ENCODE measurements at places on chromosomes 5 and 9. TPM values are rescaled to one million over a fixed set of nuclear protein-coding genes. Genes with fewer than 3 reads are reported as not detected.

- DNase-seq = no peak
Measured at GRCh38 chr9:463455-464171, 248.9 kb downstream of the DOCK8 start.

DNA sequence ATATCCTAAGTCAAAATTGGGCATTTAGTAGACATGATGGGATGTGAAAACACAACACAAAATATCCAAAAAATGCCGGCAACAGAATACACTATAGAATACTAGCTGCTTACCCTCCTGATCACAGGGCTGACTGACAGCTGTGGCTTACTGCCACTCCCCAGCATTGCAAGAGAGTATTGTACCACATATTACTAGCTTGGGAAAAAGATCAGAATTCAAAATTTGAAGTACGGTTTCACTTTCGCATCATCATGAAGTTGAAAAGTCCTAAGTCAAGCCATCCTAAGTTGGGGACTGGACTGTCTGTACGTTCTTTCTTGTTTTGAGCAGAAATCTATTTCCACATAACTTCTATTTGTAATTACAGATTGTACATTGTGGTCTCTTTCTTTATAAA lies 851.4 kb downstream of the MAT2B start:
- DNase-seq = no peak

- no peak for DNase-seq
Measured at GRCh38 chr9:111997831-111998230, 101.2 kb downstream of the UGCG start.

DNA sequence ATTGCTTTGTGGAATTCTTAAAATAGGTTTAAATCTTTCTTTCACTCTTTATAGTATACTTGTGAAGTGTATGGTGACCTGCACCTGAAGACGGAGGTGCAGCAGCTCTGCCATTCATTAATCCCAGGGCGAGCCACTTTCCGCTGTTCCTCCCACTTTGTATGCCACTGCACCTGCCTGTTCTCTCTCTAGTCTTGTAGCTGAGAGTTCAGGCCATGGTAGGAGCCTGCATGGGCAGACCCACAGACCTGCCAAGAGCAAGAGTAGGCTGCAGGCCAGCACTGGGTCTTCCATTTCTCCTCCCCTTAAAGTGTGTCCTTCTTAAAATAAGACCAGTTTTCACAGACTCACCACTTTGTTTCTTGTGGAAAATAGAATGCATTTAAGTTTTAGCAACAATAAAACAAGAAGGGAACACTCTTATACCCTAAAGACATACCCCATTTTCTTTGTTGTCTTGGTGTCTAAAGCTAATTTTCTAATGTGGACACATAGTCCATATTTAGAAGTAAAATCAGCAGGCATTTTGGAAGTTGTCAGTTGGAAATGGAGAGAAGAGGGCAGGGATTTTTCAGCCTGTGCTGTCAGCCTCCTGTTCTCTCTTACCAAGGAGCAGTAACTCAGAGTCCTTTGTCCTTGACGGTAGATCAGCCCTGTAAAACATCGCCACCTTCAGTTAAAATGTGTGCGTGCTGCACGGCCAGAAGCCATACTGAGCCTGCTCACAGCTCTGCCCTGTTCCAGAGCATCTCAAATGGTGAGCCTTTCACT lies 103.2 kb downstream of the SNCAIP start:
- peak; percentile 31 for DNase-seq

- peak; percentile 20 for DNase-seq
Measured at GRCh38 chr5:1754531-1755220, 45.0 kb downstream of the MRPL36 start.

Gene TTC16
- total RNA-seq = 3.2 TPM

Gene PCDH12
- total RNA-seq = 5.8 TPM

- DNase-seq = no peak
Measured at GRCh38 chr5:177099422-177100093, 12.8 kb downstream of the FGFR4 start.

DNA sequence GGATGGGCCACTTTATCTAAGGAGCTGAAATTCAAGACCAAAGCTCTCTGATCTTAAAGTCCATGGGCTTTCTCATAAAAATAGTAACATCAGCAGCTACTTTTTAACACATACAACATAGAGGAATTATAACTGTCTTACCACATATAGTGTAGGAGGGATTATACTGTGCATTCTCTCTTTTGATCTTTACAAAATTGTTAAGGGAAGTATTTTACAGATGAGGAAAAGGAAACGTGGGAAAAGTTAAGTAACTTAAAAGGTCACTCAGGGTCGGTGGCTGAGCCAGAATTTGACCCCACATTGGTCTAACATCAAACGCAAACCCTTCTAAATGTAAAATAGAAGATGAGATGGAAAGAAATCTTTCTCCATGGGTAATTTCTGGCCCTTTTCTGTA lies 38.4 kb downstream of the ZNF608 start:
- DNase-seq = no peak

GRCh38 chr5:39654715-39655114 lies 229.9 kb upstream of the DAB2 start:
- DNase-seq = no peak

Gene SPATA31A3
- not detected for total RNA-seq

DNA sequence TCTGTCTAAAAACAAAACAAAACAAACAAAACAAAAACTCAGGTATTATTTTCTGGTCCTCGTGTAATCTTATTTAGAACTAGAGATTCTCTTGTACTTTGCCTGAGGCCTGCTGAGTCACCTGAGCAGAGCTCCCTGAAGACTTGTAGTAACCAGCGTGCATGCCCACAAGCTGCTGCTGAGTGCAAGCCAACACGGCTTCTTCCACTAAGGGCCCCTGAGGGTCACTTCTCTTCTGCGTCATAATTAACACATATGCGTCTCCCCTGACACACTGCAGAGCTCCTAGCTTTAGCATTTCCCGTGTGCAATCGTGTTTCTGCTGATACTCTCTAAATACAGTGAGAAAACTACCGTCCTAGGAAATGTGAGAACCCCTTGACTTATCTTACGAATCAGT lies 10.9 kb upstream of the NDFIP1 start:
- no peak for DNase-seq

- no peak for DNase-seq
Measured at GRCh38 chr9:95073918-95074317, 243.6 kb downstream of the FANCC start.

GRCh38 chr9:120410925-120411501 lies 169.0 kb downstream of the CDK5RAP2 start:
- DNase-seq = no peak

DNA sequence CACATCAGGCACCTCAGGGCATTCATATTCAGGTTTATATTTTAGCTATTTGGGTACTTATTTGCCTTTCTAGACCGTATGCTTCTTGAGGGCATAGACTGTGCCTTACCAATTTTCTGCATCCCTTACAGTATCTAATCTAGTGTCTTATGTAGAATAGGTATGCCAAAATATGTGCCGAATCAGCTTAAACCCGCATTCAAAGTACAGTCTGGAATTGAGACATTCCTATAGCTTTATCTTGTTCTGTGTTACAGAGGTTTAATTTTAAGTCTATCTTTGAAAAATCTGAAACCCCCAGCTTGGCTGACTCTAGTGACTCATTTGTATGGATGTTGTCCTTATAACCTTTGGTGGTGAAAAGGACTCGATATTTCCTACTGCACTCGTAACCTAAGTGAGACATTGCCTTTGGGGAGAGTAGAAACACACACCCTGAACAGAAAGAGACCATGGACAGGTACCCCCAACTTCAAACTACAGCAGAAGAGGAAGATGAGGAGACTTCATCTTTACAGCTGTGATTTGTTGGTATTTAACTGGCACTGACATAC lies 27.0 kb upstream of the TMOD1 start:
- DNase-seq = no peak

DNA sequence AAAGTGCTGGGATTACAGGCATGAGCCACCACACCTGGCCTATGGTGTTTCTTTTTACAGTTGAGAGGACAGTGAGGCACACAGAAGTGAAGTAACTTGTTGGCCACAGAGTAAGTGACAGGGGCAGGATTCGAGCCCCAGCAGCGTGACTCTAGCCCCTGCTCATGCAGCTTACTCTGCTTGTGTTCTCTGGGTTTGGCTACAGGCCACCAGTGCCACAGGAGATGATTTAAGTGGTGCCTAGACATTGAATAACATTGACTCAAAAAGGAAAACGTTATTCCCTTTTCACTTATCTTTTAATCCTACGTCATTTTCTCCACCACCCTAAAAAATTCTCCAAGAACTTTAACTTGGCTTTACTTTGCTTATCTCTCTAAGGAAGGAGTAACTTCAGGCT lies 61.4 kb downstream of the SNX24 start:
- no peak for DNase-seq

Gene PCDHAC2
- total RNA-seq = 18.1 TPM

DNA sequence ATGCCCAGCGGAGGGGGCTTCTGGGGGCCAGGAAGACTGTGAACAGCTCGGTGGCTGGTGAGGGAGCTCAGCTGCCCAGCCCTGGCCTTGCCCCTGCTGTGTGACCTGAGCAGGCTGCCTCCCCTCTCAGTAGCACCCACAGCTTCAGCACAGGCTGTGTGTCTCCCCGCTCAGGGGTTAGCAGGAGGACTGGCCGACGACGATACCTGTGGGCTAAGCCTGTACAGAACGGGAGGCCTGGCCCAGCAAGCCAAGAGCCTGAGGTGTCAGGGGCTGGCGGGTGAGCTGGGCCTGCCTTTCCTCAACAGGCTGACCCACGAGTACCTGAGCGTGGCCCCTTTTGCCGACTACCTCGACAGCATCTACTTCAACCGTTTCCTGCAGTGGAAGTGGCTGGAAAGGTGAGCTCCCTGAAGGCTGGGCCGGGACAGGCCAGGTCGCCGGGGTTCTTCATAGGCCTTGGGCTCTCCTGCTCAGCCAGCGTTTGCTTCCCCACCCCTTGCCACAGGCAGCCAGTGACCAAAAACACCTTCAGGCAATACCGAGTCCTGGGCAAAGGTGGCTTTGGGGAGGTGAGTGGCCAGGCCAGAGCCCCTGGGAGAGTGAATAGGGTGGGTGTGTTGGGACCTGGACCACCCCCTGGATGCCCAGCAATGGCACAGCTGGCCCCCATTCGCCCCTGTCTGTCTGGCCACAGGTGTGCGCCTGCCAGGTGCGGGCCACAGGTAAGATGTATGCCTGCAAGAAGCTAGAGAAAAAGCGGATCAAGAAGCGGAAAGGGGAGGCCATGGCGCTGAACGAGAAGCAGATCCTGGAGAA lies 6.6 kb downstream of the GRK6 start:
- DNase-seq = no peak

Gene KCNV2
- not detected for total RNA-seq

GRCh38 chr9:124863371-124863871 lies 1.5 kb downstream of the ARPC5L start:
- peak; percentile 69 for DNase-seq

Gene ANKH
- 61.3 TPM for total RNA-seq

DNA sequence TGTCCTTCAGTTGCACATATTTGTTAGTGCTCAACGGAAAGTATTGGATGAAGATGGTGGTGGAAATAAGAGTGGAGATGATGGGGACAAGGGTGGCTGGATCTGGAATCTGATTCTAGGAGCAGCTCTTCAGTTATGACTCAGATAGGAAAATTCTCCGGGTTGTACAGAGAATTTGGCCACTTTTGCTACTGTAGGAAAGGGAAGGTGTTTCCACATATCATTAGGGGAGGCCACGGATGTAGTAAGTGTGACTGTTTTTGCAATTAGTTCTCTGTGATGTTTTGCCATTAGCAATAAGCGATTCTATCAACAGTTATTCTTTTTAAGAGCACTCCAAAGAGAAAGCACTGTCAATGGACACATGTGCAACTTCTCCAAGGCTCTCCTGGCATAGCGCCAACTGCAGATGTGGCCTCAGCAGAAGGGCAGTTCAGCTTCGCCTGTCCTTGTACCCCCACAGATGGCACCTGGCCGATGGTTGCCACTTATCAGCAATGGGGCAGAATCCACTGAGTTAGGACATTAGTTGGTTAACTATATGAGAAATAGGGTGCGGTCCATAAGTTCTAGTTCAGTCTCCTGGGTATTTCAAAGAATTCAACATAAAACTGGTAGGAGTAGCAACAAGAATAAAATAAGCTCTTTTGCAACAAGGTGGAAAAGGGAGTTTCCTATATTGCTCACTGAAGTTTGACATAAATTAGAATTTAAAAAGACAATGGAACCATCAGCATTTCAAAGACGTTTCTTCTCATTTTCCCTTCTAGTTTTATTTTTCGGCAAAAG lies 96.3 kb downstream of the ARSB start:
- DNase-seq = no peak

DNA sequence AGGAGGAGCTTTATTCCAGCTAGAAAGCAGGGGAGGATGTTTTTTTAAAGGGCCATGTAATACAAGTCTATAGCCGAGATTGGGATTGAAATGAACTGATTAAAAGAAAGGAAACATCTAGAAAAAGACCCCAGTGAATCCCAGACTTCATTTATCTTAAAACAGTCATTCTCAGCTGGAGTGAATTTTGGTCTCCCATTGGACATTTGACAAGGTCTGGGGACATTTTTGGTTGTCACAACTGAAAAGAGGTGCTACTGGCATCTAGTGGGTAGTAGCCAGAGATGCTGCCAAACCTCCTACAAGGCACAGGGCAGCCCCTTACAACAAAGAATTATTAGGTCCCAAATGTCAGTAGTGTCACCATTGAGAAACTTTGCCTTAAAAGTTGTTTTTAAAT lies 16.3 kb upstream of the SPINK4 start:
- no peak for DNase-seq

GRCh38 chr5:155290937-155291336 lies 277.4 kb downstream of the KIF4B start:
- no peak for DNase-seq

DNA sequence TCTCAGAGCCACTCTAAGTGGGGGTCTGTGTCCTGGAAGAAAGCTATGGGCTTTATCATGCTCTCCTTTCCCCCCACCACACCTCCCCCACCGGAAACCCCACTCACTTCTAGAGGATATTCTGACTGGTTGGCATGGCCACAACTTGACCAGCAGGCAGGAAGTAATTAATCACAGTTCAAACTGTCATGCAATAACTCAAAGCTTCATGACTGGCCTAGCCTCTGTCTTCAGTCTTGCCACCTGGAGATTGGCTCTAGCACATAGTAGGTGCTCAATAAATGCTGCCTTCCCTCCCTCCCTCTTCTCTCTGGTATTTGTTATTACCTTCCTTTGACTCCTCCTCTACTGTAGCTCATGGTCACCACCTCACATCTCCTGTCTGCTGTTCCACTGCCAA lies 124.7 kb downstream of the GABBR2 start:
- no peak for DNase-seq

GRCh38 chr9:15329539-15330109 lies 22.6 kb upstream of the TTC39B start:
- DNase-seq = no peak

DNA sequence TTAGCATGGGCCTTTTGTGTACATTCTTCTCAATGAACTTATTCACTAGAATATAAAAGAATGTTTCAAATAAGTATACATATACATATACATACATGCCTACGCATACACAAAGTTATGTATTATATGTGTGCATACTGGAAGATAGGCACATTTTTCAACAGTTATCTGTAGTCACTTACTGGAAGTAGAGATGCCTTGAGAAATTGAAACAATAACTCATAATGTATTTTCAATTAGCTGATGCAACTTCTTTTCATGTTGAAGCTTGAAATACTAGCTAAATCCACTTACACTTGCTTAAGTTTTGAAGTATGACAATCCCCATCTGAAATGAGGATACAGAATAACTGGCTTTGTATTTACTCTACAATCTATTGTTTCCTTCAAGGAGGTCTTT lies 469.0 kb upstream of the PTGER4 start:
- no peak for DNase-seq

Gene MCCC2
- total RNA-seq = 28.0 TPM

GRCh38 chr5:44933686-44934085 lies 124.9 kb downstream of the MRPS30 start:
- DNase-seq = no peak

Data from upper lobe of left lung (tissue), 6 donors.